ENCODE measurements at places on chromosomes 16 and 17. TPM values are rescaled to one million over a fixed set of nuclear protein-coding genes. Genes with fewer than 3 reads are reported as not detected.

- DNase-seq, result no peak
These were observed 42.3 kb downstream of the IRX3 start for GRCh38 chr16:54244061-54244886.

- no peak for DNase-seq
These were observed 45.3 kb upstream of the HS3ST3A1 start for GRCh38 chr17:13646969-13647542.

DNA sequence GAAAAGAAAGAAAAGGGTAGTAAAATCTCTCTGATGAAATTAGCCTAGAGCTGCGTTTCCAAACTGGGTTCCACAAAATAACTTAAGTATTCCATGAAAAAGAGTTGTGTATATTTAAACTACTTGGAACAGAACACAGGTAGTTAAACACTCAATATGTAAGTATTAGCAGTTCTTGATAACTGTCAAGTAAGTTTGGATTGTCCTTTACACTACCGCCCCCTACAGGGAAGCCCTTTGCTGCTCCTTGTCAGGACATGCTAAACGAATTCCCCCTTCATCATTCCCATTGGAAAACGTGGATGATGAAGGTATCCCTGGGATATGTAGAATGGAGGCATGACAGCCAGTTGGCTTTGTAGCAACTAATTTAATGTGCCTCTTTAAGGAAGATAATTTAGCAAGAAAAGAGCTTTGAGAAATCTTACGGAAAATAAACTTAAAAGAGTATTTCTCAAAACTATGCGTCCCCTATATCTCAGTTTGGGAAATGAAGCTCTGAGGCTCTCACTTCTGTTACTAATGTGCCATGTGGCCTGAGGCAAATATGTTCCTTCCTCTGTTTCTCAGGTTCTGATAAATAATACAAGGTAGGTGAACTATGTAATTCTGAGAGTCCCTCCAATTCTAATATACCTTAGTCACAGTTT lies 18.8 kb downstream of the NCBP3 start:
- DNase-seq, result peak; percentile 37

DNA sequence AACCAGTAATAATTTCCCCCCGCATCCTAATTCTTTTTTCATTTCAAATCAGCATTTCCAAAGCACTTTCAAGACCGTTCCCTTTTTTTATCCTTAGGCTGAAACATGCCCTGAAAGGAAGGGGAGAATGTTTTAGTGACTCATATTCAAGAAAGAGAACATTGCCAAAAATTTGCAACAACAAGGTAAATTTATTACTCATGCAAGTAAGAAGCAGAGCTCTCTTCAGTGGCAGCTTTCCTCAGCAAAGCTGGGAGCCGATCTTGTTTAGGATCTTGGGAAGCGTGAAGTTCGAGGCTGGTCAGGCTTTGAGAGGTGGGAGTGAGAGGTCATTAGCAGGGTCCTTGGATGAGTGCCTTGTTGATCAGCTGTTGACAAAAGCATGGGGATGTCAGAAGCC lies 129.5 kb downstream of the PRKCA start:
- DNase-seq, result no peak

TMEM238L gene
- total RNA-seq, result not detected

WFDC1 gene
- not detected for total RNA-seq

PPP1R27 gene
- not detected for total RNA-seq
